ENCODE measurements at places on chromosomes 5 and 9. TPM values are rescaled to one million over a fixed set of nuclear protein-coding genes. Genes with fewer than 3 reads are reported as not detected.

GRCh38 chr5:78405829-78406750, 45.7 kb downstream of the SCAMP1 start:
- no peak for DNase-seq

Gene TNC
- 1.1 TPM for total RNA-seq

- peak; percentile 61 for DNase-seq
Measured at GRCh38 chr9:134384811-134385479, 58.7 kb downstream of the RXRA start.

Gene CDKN2A
- total RNA-seq: 0.67 TPM
